LHCN-M2 (cell line): ENCODE measurements at places on chromosomes 6 and 20.

- peak; percentile 55 for DNase-seq
Observed at GRCh38 chr6:3151691-3152090, 5.7 kb downstream of the TUBB2A start.

DNA sequence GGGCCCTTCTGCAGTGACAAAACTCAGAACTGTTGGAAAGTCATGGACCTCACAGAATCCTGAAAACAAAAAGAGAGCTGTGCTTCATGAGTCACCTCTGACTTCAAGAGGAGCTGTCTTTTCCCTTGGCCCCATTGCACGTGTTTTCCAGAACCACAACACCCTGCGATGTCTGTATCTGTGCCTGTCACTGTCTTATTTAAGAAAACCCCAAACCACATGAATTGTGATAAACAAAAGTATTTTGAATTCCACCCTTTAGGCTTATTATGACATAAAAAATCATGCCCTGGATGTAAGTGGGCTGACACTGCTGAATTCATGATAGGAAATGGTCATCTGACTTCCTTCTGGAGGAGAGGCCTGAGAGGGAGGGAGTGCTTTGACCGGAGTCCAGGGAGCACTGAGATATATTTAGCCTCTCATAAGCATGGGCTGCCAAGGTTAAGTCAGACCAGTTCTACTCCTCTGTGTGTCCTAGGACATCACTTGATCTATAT is 96.4 kb upstream of the DUSP22 start:
- peak; percentile 42 for DNase-seq

DNA sequence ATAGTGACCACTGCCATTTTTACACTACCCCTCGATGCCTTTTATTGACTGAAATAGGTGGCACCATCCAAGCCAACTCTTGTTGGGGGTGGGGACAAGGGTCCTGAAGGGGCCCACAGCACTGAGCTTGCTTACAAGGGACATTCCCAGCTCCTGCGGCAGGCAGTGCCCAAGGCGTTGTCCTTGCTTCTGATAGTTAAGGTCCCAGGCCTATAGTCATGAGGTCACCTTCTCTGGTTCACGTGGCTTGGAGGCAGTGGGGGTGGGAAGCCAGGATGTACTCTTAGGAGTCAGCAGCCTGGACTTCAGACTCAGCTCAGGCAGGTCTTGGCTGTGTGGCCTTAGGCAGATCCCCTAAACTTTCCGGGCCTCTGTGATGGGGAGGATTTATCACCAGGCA is 48.6 kb downstream of the TOX2 start:
- peak; percentile 26 for DNase-seq

GRCh38 chr20:21291026-21291425 is 12.1 kb upstream of the XRN2 start:
- peak; percentile 79 for DNase-seq

DNA sequence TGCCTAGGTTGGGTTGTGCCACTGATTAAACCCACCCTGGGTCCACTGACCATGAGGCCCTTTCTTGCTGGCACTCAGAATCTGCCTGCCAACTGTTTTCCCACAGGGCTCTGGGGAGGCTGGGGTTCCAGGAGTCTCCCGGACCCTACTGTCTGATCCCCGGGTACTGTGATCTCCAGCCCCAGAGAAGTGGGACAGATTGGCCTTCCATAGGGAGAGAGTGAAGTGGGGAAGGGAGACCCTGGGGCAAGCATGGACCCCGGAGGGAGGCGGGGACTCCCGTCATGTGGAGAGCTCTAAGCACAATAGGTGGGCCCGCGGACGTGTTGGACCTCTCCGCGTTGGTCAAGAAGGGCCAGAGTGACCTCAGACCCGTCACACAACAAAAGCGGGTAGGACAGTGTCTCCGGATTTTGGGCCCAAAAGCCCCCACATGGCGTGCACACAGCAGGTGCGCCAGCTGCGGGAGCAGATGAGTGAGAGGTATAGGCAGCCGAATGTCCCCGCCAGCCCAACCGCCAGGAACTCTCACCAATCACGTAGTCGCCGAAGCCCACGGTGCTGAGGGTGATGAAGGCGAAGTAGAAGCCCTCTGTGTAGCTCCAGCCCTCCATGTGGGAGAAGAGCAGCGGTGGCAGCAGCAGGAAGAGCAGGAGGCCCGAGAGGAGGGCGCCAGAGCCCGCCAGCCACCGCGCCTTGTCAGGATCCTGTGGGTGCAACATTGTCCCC is 10.6 kb downstream of the KCNK17 start:
- no peak for DNase-seq

GRCh38 chr6:105263685-105264610 is 84.1 kb upstream of the POPDC3 start:
- peak; percentile 14 for DNase-seq

- DNase-seq, result no peak
Observed at GRCh38 chr6:137734875-137735182, 132.2 kb upstream of the TNFAIP3 start.

DNA sequence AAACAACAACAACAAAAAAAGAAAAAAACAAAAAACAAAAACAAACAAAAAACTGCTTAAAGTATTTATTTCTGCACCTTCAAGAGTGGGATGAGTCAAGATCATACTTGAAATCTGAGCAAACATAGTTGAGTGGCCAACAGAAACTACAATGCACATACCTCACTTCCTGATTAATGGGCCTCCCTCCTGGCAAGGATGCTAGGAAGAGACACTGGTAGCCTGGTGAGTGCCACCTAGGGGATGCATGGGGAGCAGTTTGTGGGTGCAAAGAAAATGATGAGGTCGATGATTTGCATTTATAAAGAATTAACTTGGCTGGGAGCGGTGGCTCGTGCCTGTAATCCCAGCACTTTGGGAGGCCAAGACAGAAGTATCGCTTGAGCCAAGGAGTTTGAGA is 808.1 kb downstream of the MAFB start:
- DNase-seq, result peak; percentile 40

- DNase-seq, result peak; percentile 72
Observed at GRCh38 chr20:23445596-23446217, 6.2 kb downstream of the CSTL1 start.

GRCh38 chr20:44765701-44766347 is 20.2 kb downstream of the KCNK15 start:
- peak; percentile 18 for DNase-seq

- DNase-seq, result peak; percentile 49
Observed at GRCh38 chr20:64083378-64083803, 807 bp downstream of the LKAAEAR1 start.

DNA sequence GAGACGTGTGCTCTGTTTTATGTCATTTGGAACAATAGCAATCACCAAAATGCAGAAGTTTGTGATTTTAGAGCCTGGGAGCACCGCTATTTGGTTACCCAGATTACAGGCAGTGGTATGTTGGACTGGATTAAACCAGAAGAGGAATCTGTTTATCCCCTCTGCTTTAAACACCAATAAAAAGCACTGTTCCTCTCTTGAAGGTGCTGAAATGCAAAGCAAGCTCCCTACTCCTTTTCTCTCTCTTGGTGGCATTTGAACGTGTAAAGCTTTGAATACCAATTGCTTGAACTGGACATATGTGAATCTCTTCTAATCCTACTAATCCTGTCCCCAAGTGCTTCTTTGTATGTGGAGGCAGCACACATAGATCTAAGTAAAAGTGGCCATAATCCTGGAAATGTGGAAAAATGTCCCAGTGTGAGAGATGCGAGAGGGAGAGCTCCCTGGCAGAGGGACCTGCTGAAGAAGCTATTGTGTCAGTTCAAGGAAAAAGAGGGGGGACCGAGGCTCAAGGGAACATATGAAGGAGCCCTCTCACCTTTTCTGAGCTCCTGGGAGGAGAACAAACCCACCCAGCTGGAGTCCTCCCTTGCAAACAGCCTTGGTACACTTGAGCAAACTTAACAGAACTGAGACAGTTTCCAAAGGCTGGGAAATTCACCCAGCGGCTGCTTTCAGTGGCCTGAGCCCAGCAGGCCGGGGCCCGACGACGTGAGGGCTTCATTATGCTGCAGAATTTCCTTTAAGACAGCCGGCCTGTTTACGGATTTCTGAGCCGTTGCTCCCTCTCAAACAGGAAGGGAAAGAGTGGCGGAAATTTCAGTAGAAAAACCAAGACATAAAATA is 18.8 kb upstream of the OLIG3 start:
- DNase-seq, result no peak

DNA sequence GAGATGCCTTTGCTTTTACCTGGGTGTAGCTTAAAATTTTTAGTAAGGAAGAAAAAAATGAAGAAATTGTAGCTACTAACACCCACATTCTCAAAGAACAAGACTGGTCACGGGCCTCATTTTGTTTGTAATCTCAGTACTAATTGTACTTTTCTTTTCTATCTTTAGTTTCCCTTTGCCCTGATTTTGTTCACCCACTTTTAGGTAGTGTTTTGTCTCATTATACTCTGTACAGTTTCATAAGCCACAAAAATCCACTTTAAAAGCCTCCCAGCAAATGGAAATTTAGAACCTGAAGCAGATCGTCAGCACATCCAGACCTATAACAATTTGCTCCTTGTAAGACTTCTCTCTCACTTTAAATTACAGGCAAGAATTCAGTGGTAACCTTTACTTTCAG is 43.3 kb downstream of the TP53INP2 start:
- DNase-seq, result no peak

DNA sequence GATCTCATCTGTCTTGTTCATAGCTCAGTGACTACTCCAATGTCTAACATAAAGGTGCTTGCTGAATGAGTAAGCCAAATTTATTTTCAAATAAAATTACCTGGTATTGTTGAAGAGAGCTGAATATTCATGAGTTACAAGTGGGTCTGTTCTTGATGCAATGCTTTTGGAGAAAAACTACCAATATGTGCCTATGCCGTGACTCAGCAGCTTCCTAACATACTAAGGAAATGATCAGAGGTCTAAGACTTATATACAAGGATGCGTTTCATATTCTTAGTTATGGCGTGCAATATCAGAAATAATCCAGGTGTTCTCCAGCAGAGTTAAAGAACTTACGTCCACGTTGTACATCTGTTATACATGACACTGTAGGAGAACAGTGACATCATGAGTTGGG is 5.1 kb downstream of the FAM120B start:
- no peak for DNase-seq

- no peak for DNase-seq
Observed at GRCh38 chr20:14860410-14860814, 523.0 kb upstream of the FLRT3 start.

DNA sequence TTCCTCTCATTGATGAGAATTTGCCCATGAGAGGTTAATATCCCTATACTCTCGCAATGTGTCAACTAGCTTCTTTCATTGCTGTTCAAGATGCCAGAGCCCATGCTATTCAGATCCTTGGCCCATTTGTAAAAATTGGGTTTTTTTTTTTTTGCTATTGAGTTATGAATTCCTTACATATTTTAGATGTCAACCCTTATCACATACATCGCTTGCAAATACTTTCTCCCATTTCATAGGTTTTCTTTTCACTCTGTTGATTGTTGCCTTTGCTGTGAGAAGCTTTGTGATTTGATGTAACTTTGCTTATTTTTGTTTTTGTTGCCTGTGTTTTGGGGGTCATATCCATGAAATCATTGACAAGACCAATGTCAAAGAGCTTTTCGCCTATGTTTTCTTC is 32.2 kb upstream of the IPCEF1 start:
- no peak for DNase-seq

DNA sequence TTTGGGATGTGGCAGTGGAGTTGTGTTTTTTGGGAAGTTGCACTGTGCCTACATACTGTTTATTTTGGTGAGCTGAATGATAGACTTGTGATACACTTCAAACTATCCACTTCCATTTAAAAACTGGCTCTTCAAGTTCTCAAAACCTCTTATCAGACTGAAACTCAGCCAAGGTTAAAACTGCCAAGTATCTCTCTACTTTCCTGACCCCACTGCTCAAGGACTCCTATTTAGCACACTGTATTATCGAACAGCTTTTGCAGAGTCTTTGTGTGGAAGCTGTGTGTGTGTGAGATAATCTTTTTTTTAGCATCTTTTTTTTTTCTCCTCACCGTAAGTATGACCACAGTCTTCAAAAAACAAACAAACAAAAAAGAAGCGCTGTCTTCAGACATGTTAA is 21.1 kb downstream of the STX11 start:
- no peak for DNase-seq

GRCh38 chr20:38658879-38659596 is 57.4 kb downstream of the ARHGAP40 start:
- DNase-seq, result no peak
